Activated naive CD4-positive, alpha-beta T cell treated with anti-CD3 and anti-CD28 coated beads for 36 hours (primary cell): ENCODE measurements at places on chromosomes 13 and 19.
A peak's percentile ranks its signal among the peaks of the same experiment; 100 is the strongest.

GRCh38 chr13:36822785-36823184, 3.8 kb downstream of the RFXAP start:
- DNase-seq, result no peak

- no peak for DNase-seq
Measured at GRCh38 chr19:18532168-18532890, 10.5 kb upstream of the ELL start.

GRCh38 chr13:83515268-83516015, 366.8 kb downstream of the SLITRK1 start:
- no peak for DNase-seq

DNA sequence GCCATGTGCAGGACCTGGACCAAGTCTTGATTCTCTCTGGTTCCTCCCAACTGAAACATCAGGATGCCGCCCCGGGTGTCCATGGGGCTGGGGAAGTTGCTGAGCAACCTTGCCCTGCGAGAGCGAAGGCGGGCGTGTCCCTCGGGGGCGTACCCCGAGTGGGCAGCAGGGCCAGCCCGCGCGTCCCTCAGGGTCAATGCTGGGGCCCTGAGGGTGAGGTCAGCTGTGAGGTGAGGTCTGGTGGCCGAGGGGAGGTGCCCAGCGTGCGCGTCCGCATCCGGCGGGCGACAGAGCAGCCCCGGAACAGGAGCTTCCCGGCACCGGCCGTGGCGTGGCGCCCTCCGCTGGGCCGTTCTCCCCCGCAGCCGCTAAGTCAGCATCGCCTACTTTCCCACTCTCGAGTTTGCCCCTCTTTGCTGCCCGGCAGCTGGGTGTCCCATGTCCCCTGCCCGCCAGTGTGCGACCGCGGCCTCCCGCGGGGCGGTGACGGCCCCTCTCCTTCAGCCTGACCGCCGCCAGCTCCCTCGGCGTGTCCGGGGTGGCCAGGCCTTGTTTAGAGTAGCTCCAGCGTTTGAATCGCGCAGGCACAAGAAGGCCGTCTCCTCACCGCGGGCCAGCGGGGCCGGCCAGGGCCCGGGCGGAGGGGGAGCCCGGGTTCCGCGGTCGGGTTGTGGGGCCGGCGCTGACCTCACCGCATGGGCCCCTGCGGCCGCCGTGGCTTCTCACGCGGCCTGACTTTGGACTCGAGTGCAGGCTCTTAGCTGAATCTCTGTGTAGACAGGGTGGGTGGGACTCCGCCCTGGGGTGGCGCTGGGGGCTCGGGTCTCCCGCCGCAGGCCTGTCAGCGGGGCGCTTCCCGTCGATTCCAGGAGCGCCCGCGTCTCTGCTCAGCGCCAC, 33.0 kb downstream of the GJA3 start:
- peak; percentile 47 for DNase-seq

- DNase-seq, result no peak
Measured at GRCh38 chr13:89294115-89294867, 1623.1 kb downstream of the SLITRK5 start.

- no peak for DNase-seq
Measured at GRCh38 chr13:41696163-41697003, 239.0 kb downstream of the RGCC start.
